ENCODE measurements at places on chromosomes 12 and 14.

DNA sequence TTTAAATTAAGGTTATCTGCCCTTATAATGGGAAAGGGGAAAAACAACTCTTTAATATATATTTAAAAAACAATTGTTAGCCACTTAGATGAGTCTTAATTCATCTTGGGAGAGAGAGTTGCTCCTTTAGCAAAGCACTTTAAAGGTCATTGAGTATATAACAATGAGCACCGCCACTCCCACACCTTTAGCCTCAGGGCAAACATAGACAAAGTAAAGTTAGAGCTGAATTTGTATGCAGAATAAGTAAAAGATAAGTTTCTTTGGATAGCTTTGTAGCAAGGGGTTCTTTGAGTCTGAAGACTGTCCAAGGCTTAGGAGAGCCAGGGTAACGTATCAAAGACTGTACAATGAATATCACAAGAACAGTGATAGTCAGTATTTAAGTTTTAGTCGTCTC, 728.8 kb upstream of the LMO3 start:
- DNase-seq = no peak

DNA sequence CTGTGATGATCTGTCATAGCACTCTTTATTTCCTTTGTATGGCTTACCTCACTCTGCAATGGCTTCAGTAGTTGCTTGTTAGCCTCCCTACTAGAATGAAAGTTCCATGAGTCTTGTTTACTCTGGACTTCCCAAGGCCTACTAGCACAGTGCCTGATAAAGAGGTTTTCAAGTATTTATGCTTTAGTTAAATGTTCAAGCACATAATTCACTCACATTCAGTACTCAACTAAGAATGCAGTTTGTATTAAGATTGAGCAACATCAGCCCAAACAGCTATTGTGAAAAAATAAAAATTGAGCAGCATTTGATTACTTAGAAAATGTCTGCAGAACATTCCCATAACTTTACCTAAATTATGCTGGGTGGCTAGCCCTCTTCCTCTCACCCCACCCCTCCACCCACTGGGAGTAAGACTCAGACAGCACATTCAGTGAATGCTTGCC, 158.9 kb upstream of the AMIGO2 start:
- no peak for DNase-seq

DNA sequence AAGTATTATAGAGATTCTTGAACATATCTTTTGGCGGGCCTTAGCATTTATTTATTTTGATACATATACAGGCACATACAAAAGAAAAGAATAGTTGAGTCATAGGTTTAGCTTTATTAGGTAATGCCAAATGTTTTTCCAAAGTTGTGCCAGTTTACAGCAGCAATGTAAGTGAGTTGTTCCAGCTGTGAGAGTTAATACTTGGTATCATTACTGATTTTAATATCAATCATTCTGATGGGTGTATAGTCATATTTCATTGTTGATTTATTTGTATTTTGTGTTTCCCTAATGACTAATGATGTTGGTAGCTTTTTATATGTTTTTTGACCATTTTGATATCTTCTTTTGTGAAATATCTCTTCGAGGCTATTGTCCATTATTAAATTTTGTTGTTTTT, 122.4 kb downstream of the MIPOL1 start:
- DNase-seq = no peak

DNA sequence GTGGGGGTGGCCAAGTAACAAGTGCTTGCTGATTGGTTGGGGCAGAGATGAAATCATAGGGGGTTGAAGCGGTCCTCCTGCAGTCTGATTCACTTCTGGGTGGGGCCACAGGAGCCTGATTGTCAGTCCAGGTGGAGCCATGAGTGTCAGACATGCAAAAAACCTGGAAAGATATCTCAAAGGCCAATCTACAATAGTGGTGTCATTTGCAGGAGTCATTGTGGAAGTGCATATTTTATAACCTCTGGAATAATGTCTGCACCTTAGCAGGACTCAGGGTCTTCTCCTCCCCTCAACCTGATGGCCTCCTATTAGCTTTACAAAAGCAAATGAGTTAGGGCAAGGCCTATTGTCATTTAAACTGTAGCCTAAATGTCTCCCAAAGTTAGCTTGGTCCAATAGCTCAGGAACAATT, 241.4 kb downstream of the NUAK1 start:
- no peak for DNase-seq

DNA sequence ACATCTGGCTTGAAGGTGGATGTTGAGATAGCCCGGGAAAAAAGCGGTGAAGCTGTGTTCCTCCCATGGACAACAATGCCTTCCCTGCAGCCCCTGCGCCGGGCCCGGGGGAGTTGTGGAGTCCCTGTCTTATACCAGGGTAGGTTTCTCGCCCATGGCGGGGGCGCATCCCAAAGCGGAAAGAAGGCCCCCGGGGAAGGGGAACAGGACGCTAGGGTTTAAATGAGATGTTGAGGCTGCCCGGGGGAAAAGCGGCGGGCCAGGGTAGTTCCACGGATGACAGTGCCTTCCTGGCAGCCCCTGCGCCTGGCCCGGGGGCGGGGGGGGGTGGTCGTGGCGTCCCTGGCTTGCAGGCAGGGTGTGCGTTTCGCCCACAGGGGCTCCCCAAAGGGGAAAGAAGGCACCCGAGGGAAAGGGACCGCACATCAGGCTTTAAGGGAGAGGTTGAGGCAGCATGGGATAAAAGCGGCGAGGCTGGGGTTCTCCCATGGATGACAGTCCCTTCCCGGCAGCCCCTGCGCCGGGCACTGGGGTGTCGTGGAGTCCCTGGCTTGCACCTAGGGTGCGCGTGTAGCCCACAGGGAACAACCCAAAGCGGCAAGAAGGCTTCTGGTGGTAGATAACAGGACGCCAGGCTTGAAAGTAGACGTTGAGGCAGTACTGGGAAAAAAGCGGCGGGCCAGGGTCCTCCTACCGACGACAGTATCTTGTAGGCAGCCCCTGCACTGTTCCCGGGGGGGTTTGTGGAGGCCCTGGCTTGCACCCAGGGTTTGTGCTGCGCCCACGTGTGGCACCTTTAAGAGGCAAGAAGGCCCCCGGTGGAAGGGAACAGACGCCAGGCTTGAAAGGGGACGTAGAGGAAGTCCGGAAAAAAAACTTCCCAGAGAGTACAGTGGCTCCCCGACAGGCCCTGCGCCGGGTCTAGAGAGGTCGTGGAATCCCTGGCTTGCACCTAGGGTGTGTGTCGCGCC, 160.8 kb upstream of the ALG10B start:
- no peak for DNase-seq

- DNase-seq = no peak
Measured at GRCh38 chr14:22149058-22149457, 440.0 kb downstream of the DAD1 start.

DNA sequence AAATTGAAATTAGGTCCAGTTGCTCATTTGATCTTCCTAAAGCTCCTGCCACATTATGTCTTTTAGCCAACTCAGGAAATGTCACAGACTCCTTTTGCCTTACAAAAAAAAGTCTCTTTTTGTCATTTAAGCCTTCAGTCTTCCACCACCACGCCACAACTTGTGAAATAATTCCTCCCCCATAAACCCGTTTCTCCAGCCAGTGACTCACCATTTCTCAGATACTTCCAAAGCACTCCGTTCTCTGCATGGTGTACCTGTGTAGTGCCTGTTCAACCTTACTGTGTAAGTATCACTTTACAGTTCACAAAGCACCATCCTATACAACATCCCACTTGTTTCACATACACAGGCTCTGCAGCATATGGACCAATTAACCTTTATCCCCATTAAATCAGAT, 139.5 kb upstream of the AEBP2 start:
- no peak for DNase-seq

GRCh38 chr12:1806301-1807086, 13.9 kb upstream of the LRTM2 start:
- DNase-seq = no peak

DNA sequence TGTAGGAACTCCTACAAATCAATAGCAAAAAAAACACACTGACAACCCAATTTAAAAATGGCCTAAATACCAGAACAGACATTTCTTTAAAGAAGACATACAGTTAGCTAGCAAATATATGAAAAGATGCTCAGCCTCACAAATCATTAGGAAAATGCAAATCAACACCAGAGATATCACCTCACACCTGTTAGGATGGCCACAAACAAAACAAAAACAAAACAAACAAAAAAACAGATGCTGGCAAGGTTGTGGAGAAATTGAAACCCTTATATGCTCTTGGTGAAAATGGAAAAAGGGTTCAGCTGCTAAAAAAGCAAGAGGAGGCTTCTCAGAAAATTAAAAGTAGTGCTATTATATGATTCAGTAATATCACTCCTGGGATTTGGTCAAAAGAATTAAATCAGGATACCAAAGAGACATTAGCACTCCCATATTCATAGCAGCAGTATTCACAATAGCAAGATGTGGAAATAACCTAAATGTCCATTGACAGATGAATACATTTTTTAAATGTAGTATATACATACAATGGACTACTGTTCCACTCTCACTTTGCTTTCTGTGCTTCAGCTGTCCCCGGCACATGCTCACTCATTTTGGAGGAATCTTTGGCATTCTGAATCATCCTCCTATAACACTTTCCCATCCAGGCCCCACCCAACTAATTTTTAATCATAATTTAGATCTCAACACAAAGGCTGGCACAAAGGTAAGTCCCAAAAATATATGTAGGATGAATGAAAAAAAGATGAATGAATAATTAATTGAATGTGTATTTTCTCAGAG, 99.1 kb downstream of the SYT1 start:
- no peak for DNase-seq

- no peak for DNase-seq
Measured at GRCh38 chr14:44352201-44352600, 154.9 kb downstream of the FSCB start.

DNA sequence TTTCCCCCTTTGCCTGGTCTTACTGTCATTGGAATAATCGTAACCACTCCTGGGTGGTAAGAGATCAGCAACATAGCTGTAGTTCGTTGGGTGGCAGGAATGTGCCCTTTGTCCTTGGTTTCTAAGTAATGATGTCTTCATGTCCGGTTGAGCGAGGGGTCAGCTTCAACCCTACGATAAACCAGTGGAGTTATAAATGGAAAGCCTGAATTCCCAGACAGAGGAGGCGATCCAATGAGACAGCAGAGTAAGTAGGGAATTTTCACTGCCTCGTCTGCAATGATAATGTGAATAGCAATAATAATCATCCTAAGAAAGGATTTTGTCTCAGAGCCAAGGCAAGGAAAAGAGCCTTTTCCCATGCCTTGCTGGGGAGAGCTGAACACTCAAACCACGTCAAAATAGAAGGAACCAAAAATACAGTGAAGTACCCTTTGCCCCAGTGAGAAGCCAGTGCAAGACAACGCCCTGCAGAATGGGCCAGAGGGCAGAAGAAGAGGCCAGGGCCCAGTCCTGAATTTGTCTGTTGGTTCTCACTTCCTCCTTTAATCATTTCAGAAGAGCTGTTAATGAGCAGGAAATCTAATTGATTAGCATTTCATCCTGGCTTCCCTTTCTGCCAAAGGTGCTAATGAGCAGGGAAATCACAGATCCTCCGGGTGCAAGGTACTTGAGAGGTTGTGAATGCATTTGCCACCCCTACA, 330.7 kb downstream of the CACNA1C start:
- no peak for DNase-seq

- DNase-seq = no peak
Measured at GRCh38 chr12:93094988-93095737, 166.1 kb upstream of the EEA1 start.

DNA sequence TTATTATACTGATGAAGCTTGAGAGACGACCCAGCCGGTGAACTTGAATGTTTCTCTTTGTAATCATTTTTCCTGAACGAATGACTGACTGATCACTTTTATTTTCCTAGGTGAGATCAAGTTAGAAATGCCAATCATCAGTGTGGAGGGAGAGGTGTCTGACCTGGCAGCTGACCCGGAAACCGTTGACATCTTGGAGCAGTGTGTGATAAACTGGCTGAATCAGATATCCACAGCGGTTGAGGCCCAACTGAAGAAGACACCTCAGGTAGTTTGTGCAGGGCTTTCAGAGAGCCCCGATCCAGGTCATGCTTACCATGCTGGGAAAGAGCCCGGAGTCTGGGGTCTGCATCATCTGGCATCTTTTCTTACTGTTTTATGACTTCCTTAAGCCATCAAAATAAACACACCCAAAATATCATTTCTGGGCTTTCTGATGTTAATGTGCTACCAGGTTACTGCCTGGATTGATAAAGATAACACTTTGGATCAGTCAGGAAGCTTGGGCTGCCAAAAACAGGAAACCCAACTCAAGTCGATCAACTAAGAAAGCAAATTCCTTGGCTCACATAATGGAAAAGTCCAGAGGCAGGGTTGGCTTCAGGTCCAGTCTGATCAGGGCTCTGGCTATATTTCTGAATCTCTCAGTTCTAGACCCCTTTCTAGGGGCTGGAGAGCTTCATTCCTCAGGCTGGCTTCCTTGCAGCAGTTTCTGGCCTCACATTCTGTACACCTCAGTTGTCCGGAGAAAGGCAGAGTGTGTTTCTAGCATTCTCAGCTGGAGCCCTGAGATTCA, 21.1 kb downstream of the DNAH10 start:
- DNase-seq = no peak

DNA sequence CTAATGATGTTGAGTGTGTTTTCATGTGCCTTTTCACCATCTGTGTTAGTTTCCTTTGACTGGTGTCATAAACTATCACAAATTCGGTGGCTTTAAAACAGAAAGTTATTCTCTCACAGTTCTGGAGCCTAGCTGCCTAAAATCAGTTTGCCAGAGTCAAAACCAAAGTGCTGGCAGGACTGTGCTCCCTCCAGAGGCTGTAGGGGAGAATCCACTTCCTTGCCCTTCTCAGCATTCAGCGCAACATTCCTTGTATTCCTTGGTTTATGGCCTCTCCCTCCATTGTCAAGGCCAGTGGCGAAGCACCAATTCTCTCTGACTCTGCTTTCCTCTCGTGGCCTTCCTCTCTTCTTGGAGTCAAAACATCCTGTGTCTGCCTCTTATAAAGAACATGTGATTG, 174.2 kb upstream of the PDE3A start:
- DNase-seq = no peak

GRCh38 chr12:29398495-29398894, 17.5 kb upstream of the ERGIC2 start:
- no peak for DNase-seq

GRCh38 chr12:109987615-109988014, 8.6 kb downstream of the GIT2 start:
- DNase-seq = no peak

DNA sequence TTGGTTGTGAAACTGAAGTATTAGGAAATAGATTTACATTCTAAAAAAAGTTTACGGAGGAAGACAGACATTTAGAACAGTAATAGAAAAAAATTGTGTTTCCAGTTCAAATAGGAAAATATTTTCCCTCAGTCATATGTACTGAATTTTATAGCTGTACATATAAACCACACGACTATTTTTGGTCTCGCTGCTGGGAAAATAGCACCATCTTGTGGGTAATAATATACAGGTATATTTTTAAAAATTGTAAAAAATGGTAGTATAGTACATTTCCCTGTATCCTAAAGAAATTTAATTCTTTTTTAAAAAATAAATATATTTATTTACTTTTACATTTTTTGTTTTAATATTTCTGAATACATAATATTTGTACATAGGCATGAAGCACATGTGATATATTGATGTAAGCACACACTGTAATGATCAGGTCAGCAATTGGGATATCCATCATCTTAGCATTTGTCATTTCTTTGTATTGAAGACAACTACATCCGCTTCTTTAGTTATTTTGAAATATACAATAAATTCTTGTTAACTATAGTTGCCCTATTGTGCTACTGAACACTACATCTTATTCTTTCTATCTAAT, 168.6 kb downstream of the ALX1 start:
- DNase-seq = no peak
